ENCODE measurements at places on chromosomes 12 and 14. TPM values are rescaled to one million over a fixed set of nuclear protein-coding genes. Genes with fewer than 3 reads are reported as not detected.

CCND2 gene
- total RNA-seq = 130 TPM

TAS2R19 gene
- 9.3 TPM for total RNA-seq

LRR1 gene
- 8.3 TPM for total RNA-seq

STAB2 gene
- total RNA-seq = 0.13 TPM

SRGAP1 gene
- total RNA-seq = 16.0 TPM

MANSC4 gene
- not detected for total RNA-seq

ANG gene
- 24.5 TPM for total RNA-seq

NINJ2 gene
- total RNA-seq = 6.2 TPM

MMP19 gene
- 9.1 TPM for total RNA-seq

GOLGA5 gene
- total RNA-seq = 32.5 TPM

NOS1 gene
- 17.6 TPM for total RNA-seq

RFLNA gene
- total RNA-seq = 28.1 TPM

GUCY2C gene
- total RNA-seq = not detected

PAPLN gene
- 115 TPM for total RNA-seq

ASB2 gene
- total RNA-seq = 1.4 TPM

MYH6 gene
- not detected for total RNA-seq

ACOT4 gene
- total RNA-seq = 0.49 TPM

RNASE3 gene
- total RNA-seq = 0.71 TPM

ZBTB42 gene
- 3.6 TPM for total RNA-seq

SLC6A13 gene
- total RNA-seq = 0.85 TPM

SYT10 gene
- 6.3 TPM for total RNA-seq

Data from sciatic nerve (tissue), 2 donors.